ENCODE measurements at places on chromosomes 1 and 21. TPM values are rescaled to one million over a fixed set of nuclear protein-coding genes. Genes with fewer than 3 reads are reported as not detected.

The UTS2 gene
- not detected for total RNA-seq

The TCEA3 gene
- 23.6 TPM for total RNA-seq

- peak; percentile 63 for DNase-seq
Observed at GRCh38 chr1:21622466-21623315, 46.5 kb downstream of the RAP1GAP start.

DNA sequence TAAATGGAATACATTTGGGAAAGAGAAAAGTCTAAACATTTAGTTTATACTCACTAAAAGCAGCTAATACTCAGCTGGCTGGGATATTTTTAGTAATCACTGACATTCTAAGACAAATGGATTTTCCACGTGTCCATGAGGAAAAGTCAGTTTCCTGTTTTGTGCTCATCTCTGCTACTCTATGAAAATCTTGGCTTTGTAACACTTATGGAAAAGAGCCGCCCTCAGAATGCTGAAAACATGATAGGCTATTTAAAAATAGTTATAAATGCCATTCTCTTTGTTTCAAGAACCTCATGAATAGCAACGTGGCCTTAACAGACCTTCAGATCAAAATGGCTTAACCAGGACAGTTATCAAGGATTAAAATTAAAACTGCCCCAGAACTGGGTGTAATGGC is 29.9 kb downstream of the MRAP start:
- no peak for DNase-seq

- no peak for DNase-seq
Observed at GRCh38 chr1:182930985-182931384, 22.0 kb downstream of the SHCBP1L start.

GRCh38 chr1:3852711-3853485 is 4.1 kb downstream of the CEP104 start:
- DNase-seq, result no peak
